ENCODE measurements at places on chromosomes 13 and 19.
A peak's percentile ranks its signal among the peaks of the same experiment; 100 is the strongest.

DNA sequence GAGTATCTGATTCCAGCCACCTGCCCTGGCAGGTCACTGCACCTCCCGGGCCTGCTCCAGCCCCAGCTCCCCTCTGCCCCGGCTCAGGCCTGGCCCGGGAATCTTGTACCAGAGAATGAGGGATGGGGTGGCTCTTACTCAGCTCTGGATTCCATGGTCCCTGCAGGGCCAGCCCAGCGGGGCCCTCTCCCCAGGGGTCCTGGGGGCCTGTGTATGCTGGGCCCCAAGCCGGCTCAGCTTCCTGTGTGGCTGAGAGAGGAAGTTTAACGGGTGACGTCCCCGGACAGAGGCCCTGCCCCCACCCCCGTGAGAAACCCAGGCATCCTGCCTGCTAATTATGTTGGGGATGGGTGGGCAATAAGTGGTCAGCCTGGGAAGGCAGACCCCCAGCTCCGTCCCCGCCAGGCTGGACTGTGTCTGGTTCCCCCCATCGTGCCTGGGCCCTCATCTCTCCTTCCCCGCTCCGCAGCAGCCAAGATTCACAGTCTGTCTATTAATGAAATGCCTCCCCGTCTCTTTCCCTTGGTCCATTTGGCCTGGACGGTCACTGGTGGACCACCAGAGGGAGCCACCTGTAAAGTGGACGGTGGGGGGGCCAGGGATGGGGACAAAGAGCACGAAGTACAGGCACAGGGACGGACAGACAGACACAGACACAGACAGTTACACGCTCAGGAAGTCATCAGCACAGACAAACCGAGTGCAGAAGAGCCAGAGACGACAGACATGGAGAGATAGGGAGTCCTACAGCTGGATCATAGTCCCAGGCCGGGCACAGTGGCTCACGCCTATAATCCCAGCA is at the start of gene DENND1C:
TSS of gene DENND1C (minus strand) at position 247 of the 802 bp plus-strand sequence. CDS start at position 155, 92 bp downstream.
- peak; percentile 84 for DNase-seq

DNA sequence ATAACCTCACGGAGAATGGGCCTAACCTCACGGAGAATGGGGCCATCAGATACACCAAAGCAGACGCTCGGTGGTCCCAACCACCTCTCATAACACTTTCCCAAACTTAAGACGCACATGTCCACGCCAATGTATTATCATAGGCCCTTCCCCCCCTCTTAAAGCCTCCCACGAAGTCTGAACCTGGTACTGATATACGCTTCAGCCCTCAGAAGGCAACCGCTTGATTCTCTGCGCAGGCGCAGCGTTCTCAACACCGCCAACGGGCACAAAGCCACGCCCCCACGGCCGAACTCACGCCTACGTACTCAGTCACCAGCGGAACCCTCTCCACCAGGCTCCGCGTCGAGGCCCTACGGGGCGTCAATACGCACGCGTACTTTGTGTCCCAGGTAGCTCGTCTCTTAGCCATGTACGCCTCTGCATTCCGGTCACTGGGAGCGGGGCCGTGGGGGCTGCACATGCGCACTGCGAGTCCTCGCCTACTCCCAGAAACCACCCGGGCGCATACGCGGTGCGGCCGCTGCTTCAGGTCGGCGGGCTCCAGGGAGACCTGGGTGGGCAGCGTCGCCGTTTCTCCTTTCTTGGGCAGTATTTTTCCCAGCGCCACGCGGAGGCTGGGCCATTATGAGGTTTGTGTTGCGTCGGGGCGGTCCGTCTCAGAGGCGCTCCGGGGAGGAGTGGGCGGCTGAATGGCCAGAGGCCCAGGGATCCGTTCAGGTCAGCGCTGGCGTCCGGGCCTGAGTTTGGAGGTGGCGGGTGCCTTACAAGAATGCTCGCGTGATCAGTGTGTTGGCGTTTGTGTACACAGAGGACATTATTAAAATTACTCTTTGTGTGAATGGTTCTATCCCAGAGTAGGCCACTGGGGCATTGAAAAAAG is 25.3 kb downstream of the ZNF582 start:
- peak; percentile 67 for DNase-seq

DNA sequence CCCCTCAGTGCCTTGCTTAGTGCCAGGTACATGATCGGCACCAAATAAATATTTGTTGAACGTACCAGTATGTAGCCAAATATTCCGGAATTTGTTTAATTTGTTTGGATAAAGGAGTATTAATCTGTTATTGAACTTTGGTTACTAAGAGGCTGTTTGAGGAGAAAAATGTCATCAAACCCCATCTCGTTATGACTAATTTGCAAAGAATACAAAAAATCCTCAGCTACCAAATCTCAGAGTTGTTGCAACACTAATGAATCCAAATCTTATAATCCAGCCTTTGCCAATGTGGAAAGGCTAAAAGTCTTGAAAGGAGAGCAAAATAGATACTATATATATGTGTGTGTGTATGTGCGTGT is 79.5 kb downstream of the KLF5 start:
- no peak for DNase-seq

DNA sequence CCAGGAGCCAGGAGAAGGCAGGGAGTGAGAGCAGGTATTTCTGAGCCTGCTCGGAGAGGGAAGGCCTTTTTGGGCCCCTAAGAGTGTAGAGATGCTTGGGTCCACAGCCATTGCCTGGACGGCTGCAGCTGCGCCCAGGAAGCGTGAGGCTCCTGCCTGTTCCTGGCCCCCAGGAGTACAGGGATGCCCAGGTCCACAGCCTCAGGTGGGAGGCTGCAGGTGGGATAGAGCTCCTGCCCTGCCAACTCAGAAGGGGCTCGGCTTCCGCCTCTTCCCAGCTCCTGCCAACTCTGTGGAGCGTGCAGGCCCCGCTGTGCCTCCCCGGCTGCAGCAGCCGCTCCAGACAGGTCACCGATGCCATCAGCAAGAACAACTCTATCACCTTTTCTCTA is 351.0 kb upstream of the PCDH20 start:
- DNase-seq = no peak

GRCh38 chr19:5567360-5567969 is at the start of gene TINCR:
TINCR (minus strand) TSS chr19:5567953.
- DNase-seq = no peak

DNA sequence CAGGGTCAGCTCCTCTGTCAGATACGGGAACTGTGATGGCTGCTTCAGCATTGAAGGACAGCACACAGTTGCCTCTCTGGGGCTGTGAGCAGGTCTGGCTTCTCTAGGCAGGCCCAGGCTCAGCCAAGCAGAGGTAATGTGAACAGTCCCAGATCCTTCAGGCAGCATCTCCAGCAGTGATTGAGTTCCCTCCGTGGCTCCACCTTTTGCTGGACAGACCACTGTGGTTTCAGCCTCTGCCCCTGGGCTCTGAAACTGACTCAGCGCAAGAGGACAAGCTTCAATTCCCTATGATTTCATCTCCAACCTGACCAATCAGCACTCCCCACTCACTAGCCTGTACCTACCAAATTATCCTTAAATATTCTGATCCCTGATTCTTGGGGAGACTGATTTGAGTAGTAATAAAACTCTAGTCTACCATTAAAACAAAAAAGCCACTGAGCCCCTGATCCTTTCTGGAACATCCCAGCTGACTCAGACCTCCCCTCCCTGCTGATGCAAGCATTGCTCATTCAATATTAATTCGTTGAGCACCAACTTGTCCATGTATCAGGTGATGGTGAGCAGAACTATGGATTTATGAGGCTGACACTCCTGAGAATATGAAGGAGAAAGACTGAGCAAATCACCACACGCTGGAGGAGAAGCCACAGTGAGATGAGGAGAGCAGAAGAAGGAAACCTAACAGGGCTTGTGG is 16.7 kb downstream of the GSX1 start:
- DNase-seq = no peak

DNA sequence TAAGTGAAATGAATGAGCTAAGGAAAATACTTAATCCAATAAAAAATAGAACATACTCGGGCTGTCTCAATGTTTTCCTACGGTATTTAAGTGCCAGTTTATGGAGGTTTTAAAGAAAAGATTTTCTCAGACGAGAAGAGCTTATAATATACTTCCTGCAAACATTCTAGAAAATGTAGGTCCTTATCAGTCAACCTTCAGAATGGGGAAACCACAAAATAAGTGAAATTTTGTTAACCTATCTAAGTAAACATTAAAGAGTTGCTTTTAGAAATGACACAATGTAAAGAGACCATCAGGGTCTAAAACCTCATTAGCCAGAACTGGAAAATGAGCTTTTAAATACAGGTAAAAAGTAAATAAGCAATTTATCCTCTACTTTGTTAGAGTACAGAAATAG is 12.1 kb downstream of the MIR17HG start:
- no peak for DNase-seq

DNA sequence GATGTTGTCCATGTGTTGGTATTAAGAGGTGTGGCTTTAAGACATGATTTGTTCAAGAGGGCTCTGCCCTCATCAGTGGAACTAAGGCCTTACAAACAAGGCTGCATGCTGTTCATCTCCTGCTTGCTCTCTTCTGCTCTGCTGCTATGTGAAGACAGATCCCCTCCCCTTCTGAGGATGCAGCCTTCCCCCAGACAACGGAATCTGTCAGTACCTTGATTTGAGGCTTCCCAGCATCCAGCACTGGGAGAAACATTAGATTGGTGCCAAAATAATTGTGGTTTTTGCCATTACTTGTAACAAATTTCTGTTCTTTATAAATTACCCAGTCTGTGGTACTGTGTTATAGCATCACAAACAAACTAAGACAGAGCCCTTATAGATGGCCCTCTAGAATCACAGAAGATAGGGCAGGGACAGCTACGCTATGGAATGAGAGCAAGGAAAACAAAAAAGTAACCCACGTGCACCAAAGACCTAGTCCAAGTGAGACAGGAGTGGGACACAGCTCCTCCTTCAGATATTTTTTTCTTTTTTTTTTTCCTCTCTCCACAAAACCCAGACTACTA is 151.5 kb upstream of the RXFP2 start:
- no peak for DNase-seq

- no peak for DNase-seq
Measured at GRCh38 chr13:67754012-67754411, 523.9 kb upstream of the PCDH9 start.

DNA sequence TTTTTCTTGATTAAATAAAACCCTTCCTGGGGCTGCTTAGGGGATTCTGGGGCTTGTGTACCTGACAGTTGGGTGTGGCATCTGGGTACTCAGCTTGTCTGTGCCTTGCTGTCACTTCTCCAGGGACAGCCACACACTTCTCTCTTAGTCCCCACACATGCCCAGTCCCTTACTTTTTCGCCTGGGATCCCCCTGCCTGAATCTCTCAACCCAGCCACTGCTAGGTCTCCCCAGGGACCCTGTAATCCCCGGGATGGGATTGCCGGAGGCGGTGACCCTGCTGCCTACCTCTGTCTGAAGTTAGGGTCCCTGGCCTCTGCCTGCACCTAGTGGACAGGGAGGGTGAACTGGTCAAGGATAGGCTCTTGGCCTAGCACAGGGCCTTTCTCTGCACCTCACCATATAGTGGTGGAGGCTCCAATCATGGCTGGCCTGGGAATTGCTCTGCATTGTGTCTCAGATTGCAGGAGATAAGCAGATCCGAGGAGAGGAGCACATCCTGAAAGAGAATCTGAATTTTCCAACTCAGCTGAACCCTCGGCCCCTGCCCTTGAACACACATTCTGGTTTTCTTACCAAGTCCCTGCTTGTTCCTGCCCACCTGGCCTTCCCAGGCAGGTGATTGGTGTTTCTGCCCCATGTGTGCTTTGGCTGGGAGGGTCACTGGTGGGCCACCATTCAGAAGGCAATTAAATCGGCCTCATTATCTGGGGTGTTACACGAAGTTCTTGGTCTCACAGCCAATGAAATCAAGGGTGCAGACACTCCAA is 8.7 kb upstream of the ZNF492 start:
- DNase-seq = no peak

DNA sequence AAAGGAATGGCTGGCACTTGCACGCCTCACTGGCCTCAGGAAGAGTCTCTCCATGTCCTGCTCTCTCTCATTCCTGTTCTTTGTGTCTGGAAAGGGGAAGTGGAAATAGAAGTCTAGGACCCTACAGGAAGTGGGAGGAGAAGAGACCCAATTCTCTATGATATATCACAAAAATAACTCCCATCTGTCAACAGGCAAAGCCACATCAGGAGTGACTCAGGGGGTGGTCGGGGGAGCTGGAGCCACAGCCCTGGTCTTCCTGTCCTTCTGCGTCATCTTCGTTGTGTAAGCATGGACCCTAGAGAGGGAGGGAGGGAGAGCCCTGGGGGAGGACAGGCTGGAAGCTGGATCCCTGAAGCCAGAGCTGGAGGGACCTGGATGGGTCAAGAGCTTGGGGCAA is 3.0 kb downstream of the SIGLEC9 start:
- no peak for DNase-seq

DNA sequence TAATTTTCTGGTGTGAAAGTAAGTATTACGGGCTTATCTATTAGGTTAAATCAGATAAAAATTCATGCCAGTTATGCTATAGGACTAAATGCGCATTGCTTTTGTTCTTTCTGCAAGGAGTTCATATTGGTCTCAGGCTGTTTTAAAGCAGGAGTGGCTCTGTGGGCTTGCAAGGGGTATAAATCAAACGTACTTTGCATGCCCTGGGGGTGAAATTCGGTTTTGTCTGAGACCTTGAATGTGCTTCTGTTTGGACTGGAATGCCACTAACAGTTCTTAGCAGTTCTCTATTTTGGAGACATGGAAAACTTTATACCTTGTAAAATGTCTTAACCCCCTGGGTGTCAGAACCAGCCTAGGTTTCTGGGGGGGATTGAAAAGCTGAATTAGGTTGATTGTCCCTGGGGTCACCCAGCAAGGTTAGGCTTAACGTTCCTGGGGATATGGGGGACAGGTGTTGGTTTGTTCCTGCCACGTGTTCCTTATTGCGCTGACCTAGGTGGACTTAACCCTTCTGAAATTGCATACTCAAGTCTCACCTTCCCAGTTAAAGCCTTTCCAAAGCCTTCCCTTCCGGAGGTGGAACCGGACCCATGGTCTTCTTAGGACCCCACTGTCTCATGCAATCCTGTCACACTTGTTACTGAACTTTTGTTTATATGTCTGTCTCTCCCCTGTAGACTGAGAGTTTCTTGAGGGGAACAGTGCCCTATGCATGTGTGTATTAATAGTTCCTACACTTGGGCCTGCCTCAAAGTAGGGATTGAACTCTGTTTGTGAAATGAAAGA is 182.2 kb downstream of the LMO7 start:
- DNase-seq = no peak

- DNase-seq = no peak
Measured at GRCh38 chr19:34260771-34261173, 6.4 kb downstream of the GARRE1 start.

GRCh38 chr13:43363156-43363953 is 340.0 kb downstream of the DNAJC15 start:
- DNase-seq = no peak

- DNase-seq = no peak
Measured at GRCh38 chr19:16559780-16560276, 12.4 kb downstream of the SLC35E1 start.

DNA sequence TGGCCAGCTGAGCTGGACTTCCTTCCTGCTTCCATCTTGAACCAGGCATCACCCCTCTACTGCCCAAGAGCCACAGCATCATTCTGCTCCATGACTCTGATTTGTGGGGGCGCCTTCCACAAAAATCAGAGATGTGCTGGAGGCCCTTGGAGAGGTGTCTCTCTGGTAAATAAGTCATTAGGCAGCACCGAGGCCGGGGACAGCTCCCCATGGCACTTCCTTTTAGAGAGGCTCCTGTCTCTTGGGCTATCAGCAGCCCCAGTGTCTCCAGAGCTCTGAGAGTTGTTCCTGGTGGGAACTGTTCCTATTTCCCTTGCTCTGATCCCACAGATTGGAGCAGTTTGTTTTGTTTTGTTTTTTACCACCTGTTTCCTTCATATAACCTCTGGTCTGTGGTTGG is 19.9 kb downstream of the NWD1 start:
- DNase-seq = no peak

- DNase-seq = peak; percentile 64
Measured at GRCh38 chr13:44768239-44768638, 192.1 kb upstream of the TSC22D1 start.
